ENCODE measurements at places on chromosomes 7 and 10.

GRCh38 chr7:108252177-108252576, 122.0 kb upstream of the LAMB4 start:
- DNase-seq = no peak

- no peak for DNase-seq
These were observed 152.8 kb downstream of the RTKN2 start for GRCh38 chr10:62115842-62116241.

GRCh38 chr10:75505293-75505692, 73.9 kb downstream of the LRMDA start:
- DNase-seq = no peak

GRCh38 chr7:96719164-96719563, 9.5 kb upstream of the SEM1 start:
- DNase-seq = no peak

DNA sequence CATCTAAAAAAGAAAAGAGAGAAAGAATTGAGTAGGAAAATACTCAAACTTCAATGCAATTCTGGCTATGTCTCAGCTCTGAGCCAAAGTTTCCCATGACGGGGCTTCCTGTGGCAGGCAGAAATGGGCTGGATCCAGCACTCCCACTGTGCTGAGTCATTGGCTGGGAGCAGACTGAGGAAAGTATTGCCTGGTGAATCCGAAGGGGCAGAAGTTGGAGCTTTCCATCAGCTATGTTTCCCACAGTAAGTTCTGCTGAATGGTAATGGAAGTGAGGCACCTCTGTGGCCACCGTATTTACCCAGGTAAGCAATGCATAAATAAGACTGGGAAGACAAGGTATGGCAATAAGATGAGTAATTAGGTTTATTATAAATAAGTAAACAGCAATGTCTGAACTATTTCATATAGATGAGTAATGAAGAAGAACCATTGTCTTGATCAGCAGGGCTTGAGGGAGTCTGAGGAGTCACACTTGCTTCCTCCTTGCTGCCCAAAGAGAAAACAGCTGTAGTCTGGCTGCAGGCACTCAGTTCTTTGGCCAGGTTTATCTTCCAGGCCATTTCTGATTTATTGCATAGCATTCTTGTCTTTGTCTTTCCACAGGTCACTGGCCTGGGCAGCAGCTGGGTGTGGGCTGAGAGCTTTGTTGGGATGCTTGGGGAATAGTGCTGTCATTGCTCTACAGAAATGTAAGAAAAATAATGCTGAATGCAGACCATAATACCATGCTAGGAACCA, 255.3 kb downstream of the DNAJB9 start:
- DNase-seq = no peak

- no peak for DNase-seq
These were observed 7.2 kb upstream of the PSAP start for GRCh38 chr10:71857934-71858890.

GRCh38 chr10:122062831-122063674, 74.1 kb downstream of the TACC2 start:
- DNase-seq = no peak

DNA sequence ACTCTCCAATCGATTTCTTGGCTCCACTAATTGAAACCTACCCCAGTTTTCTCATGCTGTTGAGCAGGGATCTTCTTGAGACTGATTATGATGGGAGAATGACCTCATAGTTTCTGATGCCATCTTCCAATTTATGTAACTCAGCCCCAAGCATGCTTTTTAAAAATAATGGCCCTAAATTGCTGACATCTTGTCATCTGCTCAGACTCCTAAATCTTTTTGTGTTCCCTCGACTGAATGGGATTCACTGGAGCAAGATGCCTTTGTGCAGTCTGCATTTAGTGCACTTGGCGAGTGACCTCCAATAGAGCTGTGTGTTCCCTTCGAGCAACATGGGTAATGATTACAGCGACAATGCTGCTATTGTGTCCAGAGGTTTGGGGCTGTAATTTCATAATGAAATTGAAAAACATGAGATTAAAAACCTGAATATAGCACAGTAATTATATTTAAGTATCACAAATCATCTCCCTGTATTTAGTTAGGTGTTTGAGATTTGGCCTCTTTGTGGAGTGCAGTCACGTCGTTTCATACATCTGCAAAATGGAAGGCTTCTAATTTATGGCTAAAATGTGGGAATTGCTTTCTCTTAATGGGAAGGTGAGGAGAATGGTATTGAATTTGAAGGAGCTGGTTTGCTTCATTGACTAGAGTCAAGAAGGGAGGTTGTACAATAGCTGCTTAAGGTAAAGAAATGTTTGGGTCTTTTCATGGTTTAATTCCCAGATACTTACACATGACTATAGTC, 192.9 kb downstream of the AUTS2 start:
- DNase-seq = no peak

- DNase-seq = no peak
These were observed 230.9 kb downstream of the CREB5 start for GRCh38 chr7:28643188-28643569.

DNA sequence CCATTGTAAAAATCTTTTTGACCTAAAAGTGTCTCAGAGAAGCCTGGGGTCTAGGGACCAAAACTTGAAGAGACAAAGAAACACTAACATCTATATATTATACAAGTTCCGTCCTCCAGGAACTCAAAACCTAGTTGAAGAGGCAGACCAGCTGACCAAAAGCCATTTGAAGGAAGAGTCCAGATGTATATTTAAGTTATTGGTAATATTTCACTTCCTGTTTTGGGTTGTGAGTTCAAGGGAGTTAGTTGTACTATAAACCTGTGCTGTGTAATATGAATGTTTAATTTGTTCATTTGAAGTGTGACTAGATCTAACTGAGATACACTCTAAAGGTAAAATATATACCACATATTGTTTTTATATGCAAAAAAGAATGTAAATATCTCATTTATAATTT, 45.0 kb downstream of the CDK1 start:
- no peak for DNase-seq

DNA sequence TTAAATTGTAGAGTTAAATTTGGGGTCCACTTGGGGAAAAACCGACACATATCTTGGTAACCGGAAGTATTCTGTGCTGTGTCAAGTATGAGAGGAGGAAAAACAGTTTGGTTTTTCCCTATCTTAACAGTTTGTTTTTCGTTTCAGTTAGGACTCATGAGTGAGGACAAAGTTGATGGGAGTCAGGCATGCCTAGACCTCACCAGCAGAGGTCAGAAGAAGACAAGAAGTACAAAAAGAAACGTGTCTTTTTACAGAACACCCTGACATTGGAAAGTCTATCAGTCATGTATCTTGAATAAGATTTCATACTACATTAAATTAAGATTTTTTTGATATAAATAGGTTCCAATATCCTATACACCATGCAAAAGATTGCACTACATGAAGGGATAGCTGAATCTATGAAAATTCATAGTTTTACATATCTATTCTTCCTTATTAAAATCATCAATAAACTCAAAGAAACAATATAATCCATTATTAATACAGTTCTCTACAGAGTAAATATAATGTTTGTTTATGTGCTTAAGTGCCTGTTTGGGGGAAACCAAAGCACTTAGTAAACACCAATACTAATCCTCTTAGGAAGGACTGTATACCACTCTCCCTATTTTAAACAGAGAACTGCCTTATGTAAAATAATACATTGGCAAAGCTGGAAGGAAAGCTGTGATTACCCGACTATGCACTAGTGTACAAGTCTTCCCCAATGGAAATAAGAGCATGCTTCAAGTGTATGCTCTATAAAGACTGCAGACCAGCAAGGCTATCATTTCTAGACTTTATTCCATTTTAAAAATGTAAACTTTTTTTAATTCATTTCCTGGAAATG, 95.6 kb downstream of the USP6NL start:
- no peak for DNase-seq

DNA sequence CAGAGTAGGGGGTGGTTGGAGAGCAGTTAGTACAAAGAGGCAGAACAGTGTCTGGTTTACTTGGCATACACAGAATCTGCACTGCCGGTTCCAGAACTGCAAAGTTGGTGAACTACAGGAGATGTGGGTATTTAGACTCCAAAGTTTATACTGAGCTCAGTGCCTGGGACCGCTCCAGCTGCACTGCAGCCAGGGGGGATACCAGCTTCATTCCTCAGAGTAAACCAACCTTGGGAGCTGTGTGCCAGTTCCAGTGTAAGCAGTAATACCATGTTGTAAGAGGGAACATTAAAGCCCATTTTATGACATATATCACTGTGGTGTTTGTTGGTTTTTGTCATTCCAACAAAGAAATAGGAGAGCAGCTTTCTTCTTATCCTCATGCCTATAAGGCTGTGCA, 23.4 kb downstream of the LOXL4 start:
- no peak for DNase-seq

DNA sequence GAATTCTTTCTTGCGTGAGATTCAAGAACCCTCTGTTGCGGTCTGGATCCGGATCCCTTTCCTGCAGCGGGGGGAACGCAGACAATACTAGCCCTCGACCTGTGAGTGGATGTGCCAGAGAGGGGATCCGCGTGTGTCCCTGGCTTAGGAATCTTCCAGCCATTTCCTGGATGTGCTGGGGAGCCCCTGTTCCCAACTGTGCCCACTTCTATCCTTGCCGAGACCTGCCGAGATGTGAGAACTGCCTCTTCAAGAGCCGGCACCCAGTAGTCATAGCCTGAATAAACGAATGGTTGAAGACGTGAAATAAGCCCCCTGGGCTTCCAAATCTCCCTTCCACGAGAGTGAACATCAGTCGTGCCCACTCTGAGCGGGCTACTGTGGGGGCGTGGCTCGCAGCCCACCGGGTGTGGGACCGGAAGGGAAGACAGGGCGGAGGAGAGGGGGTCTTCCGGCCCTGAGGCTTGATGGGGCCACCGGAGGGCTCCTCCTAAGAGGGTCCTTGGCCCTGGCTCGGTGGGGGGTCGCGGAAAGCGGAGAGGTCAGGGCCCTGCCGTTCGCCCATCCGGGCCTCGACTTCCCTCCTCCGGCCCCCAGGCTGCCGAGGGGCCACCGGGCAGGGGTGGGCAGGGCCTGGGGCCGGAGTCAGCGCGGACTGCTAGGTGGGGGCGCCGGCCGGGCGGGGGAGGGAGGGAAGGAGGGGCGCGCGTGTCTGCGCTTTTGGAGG, 1.3 kb upstream of the CCDC136 start:
- DNase-seq = no peak

- DNase-seq = no peak
These were observed 37.1 kb upstream of the DKK1 start for GRCh38 chr10:52276986-52277385.

DNA sequence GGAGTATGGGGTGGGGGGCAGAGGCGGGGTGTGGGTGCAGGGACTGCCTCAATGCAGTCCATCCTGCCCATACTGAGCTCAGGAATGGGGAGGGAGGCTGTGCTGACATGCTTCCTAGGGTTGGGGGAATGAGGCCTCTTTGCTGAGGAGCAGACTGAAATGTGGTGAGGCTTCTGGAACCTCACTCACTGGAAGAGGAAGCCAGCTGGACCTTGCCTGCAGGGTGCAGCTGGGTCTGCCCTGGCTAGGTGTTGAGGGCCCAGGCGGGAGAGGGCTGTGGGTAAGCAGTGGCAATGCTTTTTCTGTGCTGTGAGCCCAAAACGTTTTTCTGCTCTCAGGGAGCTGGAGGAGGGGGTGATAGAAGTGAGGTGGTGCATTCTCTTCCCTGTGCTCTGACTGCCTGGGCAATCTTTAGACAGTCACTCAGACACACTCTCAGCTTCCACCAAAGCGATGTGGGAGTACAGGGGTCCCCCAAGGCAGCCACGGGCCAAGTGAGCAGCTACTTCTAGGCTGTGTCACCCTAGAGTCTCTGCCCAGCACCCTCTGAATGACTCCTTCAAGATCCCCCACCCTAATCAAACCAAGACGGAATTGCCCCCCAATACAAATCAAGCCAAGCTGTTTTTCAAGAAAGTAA, 41.1 kb upstream of the BMPR1A start:
- DNase-seq = no peak

GRCh38 chr10:104049504-104050250, 36.0 kb downstream of the COL17A1 start:
- DNase-seq = no peak

GRCh38 chr7:158357106-158357897, 230.3 kb downstream of the PTPRN2 start:
- no peak for DNase-seq

DNA sequence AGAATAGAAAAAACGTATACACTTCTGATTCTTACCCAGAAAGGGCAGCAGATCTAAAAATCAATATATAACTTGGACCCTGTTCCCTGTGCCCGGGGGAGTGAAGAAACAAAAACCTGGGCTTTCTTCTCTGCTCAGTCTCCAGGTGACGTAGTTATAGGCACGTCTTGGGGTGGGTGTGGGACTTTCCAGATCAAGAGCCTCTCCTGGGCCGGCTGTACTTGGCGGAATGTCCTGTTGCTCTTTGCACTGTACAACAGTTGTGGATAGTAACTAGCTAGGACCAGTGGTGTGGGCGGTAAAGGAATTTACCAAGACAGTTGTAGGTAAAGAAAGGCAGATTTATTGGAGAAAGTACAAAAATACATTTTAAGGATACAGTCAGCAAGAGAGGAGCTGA, 40.4 kb upstream of the STEAP4 start:
- DNase-seq = no peak

DNA sequence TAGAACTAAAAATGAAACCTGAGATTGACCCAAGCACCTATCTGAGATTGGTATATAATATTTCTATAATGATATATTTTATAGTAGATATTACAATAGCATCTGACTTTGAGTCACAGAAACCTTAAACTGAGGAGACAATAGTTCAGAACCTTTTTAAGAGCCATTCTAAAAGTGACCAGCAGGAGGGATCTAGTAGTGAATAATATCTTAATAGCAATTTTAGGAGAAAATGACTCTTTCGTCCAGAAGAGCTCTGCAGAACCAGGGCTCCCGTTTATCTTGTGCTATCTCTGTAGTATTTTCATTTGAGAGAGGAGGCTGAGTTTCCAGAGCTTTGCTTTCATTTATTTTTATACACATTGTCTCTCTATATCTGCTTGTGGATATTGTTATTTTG, 68.1 kb downstream of the PODXL start:
- no peak for DNase-seq

DNA sequence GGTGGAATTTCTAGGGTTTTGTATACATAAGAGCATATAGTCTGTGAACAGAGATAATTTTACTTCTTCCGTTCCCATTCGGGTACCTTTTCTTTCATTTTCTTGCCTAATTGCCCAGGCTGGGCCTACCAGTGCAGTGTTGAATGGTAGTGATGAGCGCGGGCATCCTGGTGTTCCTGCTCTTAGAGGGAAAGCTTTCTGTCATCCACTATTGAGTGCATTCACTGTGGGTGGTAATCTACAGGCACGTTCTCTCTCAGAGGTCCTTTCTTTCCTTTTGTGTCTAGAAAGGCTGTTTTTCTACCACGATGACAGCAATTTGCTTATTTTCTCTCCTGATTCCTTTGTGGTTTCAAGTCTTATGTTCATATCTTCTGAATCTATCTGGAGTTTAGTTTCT, 65.0 kb downstream of the INPP5A start:
- no peak for DNase-seq

DNA sequence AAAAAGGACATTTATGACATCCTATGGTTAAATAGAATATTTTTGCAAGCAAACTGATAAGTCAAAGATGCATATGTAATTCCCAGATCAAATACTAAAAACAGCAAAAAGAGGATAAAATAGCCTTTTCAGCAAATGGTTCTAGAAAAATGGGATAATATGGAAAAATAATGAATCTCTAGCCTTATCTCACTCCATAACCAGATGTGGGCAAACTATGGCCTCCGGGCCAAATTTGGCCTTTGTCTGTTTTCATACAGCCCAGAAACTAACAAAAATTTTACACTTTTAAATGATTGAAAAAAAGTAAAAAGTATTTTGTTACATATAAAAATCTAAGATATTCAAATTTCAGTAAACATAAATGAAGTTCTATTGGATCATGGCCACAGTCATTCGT, 215.4 kb upstream of the PRSS1 start:
- no peak for DNase-seq

All from NCI-H526 (cell line).